ENCODE measurements at places on chromosomes 13 and 19. TPM values are rescaled to one million over a fixed set of nuclear protein-coding genes. Genes with fewer than 3 reads are reported as not detected.

Gene GRIK5
- 0.09 TPM for total RNA-seq

Gene HCST
- 2.9 TPM for total RNA-seq

DNA sequence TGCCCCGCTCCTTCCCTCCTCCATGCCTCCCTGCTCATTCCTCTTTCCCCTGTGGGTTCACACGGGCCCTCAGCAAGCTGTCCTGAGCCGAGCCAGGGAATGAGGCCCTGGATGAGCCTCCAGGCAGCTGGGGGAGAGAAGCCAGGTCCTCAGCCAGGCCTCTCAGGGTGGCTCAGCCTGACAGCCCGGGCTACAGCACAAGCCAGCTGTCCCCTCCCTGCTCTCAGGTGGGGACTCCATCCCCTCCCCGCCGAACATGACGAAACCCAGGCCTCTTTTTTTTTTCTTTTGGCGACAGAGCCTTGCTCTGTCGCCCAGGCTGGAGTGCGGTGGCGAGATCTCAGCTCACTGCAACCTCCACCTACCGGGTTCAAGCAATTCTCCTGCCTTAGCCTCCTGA is 40.0 kb upstream of the MATK start:
- no peak for DNase-seq

Gene VAV1
- 121 TPM for total RNA-seq

Gene PRR19
- total RNA-seq = 0.20 TPM

Gene FOXA3
- total RNA-seq = not detected

DNA sequence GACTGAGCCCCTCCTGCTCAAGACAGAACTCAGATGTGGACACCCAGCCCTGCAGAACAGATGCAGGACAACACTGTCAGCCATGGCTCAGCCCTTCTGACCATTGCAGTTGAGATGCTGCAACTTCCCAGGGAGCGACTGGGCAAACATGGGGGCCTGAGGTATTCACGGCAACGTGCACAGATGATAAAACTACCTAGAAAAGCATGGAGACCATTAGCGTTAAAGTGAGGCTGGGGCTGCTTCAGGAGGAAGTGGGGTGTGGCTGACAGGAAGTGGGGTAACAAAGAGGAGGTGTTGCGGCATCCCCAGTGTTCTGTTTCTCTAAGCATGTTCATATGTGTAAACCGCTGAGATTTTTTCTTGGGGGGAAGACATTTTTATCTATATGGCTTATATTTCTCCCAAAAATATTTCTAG is 1.3 kb upstream of the SIGLEC9 start:
- DNase-seq = no peak

DNA sequence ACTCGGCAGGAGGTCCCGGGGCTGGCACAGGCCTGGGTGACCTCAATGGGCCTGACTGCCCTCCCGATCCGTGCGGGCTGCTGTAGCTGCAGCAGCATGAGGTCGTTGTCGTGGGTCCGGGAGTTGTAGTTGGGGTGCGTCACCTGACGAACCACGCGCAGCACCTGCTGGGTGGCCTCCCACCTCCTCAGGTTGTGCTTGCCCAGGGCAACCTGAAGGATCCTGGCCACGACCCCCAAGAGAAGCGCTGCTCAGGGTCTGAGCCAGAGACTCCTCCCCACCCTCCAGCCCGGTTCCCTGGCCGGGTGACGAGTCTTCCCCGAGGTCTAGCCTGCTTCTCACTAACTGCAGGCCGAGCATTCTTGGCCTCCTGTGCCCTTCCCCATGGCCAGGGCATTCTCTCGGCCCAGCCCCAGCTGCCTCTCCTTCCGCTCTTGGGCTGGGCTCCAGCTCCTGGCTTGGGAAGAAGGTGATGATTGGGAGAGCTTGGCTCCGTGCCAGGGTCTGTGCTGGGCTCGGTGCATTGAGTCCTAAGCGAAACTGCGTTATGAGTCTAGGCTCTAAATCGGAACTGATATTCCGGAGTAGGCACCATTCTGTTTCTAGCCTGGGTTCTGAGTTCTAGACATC is 3.1 kb downstream of the KLK14 start:
- no peak for DNase-seq

Gene DHDH
- total RNA-seq = not detected

DNA sequence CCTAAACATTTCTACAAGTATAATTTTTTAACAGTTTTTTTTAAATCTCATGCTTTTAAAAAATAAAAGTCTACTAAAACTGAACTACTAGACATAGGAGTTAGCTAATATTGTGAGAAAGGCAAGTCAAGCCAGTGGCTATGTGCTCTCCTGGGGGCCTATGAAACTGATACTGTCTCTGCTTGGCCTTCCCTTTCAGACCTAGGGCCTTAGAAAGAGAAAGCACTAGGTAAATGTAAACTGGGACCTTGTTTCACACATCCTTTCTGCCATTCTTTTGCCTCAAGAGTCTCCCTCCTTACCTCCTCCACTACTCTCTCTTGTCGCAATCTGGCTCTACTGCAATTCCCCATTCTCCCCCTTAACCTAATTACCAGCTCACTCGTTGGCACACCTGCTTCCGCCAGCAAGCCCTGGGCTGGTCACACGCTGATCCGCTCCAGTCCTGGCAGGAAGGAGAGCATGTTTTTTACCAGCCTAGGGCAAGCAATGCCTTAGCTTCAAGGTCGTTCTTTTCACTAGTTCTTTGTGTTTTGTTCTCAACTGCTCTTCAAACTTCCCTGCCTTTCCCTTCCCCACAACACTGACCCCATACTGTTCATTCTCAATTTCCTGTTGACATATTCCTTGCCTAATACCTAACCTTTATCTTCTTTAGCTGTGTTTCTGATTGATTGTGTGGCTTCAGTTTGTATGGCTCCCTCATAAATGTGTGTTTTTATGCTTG is 23.1 kb downstream of the TBC1D4 start:
- no peak for DNase-seq

GRCh38 chr19:51571599-51571998 is 516 bp downstream of the ZNF175 start:
- no peak for DNase-seq

Gene ATP4B
- not detected for total RNA-seq

GRCh38 chr13:87678372-87678752 is 7.2 kb downstream of the SLITRK5 start:
- no peak for DNase-seq

DNA sequence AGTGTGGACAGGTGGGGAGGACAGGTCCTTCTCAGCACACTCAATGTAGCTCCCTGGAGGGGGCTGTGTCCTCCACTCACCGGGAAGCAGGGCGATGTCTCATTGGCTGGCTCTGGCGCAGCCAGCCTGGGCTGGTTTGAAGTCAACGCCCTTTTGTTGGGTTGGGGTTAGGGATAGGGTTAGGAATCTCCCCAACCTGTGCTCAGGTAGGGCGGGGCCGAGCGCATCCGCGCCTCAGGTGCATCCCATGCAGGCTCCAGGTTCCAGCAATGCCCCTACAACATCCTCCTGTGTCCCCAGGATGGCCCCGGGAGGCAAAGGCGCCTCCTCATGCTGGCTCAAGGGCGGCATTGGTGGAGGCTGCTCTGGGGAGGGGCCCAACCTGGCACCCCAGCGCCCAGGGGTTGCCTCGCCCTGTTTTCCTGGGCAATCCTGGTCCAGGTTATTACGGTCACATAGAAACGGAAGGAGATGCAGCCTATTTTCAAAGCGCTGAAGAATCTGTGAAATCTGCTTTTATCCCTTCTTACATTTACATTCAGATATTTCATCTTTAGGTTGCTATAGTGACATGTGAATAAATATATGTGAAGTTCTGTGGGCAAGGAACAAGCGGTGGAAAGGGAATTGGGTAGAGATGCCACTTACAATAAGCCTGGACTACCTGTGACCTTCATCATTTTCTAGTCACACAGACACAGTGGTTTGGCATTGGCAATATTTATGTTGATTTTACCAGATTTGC is 74.3 kb downstream of the TM9SF2 start:
- no peak for DNase-seq

Data from activated B cell treated with CpG ODN at 0.5 μM for 24 hours (primary cell).